Kasumi-1 (cell line): ENCODE measurements at places on chromosomes 11 and 22.
A peak's percentile ranks its signal among the peaks of the same experiment; 100 is the strongest.

- DNase-seq: no peak
Observed at GRCh38 chr11:83855237-83855636, 569.1 kb upstream of the CCDC90B start.

DNA sequence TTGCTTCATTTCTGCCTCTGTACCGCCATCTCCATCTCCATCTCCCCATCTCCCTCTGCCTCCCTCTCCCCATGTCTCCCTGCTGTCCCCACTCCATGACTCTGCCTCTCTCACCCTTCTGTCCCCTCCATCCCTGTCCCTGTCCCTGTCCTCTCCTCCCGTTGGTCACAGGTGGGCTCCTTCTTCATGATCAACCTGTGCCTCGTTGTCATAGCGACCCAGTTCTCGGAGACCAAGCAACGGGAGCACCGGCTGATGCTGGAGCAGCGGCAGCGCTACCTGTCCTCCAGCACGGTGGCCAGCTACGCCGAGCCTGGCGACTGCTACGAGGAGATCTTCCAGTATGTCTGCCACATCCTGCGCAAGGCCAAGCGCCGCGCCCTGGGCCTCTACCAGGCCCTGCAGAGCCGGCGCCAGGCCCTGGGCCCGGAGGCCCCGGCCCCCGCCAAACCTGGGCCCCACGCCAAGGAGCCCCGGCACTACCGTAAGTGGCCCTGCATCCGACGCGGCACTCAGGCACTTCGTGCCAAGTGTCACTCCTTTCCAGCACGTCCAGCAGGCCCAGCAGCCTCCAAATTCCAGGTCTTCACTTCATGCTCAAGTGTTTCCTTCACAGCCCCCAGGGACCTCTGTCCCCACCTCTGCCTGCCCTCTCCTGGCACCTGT, 76.0 kb downstream of the CACNA1I start:
- no peak for DNase-seq

DNA sequence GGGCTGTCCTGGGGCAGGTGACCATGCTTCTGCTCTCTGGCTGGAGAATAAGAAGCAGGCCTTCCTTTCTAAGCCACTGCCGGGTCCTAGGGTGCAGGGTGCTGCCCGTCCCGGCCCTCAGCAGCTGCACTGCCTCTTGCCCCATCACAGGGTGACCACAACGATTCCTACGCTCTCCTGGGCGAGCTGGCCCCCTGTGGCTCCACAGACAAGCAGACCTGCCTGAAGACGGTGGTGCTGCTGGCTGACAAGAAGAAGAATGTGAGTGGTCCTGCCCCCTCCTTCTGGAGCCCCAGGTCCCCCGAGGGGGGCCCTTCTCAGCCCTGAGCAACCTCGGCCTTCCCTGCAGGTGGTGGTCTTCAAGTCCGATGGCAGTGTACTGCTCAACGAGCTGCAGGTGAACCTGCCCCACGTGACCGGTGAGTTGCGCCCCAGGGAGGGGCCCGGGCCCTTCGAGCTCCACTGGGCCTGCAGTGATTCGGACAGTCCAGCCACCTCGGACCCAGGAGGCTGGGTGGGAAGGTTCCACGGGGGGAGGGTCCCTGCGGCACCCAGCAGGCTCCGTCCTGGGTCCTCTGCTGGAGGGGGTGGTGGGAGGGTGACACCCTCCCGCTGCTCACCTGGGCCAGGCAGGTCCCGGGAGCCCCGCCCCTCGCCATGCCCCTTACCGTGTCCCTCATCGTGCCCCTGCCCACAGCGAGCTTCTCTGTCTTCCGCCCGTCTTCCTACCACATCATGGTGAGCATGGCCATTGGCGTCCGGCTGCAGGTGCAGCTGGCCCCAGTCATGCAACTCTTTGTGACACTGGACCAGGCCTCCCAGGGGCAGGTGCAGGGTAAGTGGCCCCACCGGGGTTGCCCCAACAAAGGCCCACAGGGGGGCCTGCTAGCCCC, 8.3 kb downstream of the MUC2 start:
- DNase-seq: no peak

DNA sequence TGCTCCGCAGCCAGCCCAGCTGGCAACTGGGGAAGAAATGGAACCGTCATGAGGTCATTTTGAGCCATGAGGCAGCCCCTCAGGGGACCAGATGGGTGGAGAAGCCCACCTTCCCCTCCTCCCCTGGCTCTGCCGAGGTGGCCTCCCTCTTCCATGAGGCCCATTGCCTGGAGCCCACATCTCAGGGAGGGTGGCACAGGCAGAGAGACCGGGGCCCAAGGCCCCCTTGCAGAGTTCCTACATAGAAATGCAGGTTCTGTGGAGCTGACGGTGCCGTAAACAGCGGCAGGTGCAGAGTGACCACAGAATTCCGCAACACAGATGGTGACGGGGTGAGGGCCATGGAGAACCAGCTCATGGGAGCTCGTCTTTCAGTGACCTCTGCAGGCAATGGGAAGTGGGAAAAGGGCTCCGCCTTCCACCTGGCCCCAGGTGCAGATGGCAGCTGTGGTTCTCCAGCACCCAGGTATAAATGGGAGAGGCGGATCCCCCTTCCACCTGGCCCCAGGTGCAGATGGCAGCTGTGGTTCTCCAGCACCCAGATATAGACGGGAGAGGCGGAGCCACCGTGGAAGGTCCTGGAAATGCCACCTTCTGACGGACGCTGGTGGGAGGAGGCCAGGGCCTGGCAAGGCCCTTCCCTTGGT, 765.4 kb downstream of the BRD1 start:
- DNase-seq: no peak

DNA sequence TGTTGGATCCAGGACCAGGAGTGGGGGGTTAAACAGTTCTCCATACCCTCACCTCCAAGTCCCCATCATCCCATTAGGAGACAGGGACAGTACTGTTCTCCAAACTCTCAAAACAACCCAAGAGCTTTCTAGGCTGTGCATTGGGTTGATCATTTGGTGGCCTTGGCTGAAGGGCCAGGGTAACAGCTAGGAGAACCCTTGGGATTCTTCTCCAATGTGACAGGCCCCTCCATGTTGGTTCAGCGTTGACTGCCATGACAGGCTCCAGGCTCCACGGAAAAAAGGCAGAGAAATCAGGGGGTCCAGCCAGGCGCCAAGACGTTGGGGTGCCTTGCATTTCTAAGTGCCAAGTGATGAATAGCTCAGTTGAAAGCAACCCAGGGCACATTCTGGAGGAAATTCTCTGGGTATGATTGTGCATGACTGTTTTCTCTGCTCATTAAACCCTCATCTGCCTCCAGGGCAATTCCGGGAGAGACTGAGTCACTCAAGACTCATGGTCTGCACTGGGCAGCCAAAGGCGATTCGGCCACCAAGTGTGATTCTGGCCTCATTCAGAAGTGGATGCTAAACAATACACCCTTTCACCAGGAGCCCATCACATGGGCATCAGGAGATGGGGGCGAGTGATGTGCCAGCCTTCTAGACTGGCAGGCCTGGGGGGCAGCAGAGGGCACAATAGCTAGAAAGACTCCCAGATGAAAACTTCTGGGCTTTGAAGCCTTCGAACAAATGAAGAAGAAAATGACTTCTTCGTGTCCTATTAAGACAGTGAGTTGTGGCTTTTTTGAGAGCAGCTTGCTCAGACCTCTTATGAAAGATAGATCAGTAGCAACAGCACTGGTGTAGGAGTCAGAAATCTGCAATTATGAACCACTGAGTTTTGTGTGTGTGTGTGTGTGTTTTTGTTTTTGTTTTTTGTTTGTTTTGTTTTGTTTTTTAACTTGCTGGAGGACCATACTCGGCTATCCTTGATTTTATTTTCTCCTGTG, 27.7 kb downstream of the CD44 start:
- DNase-seq: no peak

- no peak for DNase-seq
Observed at GRCh38 chr11:62726156-62726914, 922 bp downstream of the HNRNPUL2 start.

- peak; percentile 33 for DNase-seq
Observed at GRCh38 chr22:38733329-38733723, 22.5 kb downstream of the SUN2 start.

DNA sequence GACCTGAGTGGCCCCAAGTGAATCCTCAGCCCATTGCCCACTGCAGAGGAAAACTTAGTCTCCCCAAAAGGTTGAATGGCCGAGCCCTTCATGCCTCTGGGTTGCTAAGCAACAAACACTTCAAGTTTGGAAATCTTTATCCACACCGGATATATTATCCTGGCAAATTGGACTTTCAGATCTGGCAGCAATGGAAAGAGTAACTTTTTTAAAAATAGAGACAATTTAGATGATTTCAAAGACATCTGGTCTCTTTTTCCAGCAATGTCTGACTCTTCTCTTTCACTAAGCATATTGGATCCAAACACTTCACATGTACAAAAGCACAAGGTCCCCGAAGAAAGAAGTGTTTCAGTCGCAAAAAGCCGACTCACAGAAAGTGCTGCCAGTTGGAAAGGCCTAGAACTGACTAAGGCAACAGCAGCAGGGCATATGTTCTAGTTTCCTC, 505.3 kb downstream of the SOX6 start:
- no peak for DNase-seq

- DNase-seq: peak; percentile 26
Observed at GRCh38 chr22:33018232-33018864, 39.8 kb downstream of the SYN3 start.

GRCh38 chr11:9765320-9766101, 101.6 kb downstream of the SWAP70 start:
- no peak for DNase-seq
